ENCODE measurements at places on chromosomes 4 and X.

- DNase-seq = no peak
These were observed 75.3 kb downstream of the PPARGC1A start for GRCh38 chr4:23814587-23814986.

DNA sequence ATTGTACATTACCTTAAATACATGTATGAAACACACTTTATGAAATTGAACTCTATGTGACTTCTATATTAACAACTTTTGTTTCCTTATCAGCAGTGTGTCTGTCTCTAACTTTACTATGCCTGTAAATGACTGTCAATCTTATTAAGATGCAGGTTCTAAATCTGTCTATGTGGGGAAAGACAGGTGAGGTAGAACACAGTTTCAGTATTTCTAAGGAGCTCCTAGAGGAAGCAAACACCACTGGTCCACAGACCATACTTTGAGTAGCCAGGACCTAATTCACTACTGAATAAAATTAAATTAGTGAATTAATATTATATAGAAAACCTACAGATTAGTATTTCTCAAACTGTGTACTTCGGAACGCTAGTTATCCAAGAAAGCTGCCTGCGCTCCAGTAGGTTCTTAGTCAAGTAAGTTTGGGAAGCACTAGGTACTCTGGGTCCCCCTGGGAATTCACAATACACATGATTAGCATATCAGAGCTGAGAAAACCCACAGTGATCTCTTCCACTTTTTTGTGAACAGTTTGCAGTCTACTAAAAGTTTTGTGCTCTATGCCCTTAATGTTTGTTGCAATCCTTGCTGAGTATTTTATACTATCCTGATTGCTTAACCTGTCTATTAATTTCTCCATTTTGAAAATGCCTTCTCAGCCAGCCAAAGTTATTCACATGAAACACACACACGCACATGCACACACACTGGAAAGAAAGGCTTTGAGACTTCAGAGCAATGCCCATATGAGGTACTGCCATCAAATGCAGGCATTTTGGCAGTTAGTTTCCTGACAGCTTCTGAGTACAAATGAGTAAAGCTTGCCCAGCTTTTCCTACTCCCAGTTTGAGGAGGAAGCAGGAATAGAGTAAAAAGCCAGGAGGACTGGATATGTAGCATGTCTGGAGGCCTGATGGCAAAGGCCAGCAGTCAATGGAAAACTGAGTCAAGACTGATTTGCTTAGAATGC lies 133.6 kb upstream of the CPEB2 start:
- DNase-seq = no peak

DNA sequence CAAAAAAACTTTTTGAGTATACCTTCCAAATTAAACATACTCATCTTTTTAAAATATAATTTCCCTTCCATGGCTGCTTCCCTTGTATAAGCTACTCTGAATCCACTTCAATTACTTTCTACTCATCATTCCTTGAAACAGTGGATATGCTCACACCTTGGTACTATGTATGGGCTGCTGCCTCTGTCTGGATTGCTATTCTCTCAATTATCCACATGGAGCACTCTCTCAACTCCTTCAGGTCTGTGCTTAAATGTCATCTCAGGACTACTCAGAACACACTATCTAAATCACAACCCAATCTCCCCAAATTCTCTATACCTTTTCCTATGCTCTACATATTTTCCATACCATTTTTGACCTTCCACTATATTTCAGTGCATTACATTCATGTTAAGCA lies 898.9 kb upstream of the EPHA5 start:
- no peak for DNase-seq

- DNase-seq = no peak
These were observed 103.6 kb downstream of the FAM13A start for GRCh38 chr4:88953400-88953799.

DNA sequence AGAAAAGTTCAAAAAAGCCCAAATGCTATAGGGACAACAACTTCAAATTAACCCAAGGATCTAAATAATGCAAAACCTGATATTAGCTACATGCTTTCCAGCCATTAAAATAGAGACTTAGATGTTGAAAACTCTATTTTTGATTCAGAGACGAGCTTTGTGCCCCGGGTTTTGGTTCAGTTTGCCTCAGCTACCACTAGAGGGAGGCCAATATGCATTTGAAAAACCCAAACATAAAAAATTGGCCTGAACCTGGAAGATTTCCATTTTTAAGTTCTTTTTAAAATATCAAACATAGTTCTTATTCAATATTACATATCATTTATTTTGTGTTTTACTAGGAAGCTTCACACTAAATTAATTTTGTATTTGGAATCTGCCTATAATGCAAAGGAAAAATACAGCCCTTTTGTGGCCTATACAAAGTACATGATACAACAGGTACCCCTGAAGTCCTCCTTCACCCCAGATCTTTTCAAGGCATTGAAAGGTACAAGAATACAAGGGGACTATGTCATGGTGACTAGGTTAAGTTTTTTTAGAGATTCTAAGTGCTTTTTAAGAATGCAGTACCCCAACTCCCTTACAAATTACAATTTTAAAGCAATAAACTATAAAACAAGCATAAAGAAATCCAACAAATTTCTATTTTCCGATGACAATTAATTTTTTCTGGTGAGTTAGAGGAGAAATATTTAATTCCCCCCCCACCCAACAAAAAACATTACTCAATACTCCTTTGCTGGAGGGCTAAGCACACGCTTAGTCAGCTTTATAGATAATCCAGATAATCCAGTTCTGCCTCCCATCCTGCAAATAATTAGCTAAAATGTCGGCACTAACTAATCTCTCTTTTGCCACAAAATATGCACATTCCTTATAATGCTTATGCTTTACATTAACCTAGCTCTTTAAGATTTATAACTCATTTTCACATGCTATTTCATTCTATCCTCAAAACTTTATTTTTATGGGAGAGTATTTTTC lies 97.7 kb upstream of the PTPN13 start:
- DNase-seq = peak; percentile 87

All from epithelial cell of esophagus (primary cell).